Aorta (tissue), 5 donors: ENCODE measurements at places on chromosomes 4 and X. TPM values are rescaled to one million over a fixed set of nuclear protein-coding genes. Genes with fewer than 3 reads are reported as not detected.
A peak's percentile ranks its signal among the peaks of the same experiment; 100 is the strongest.

F11 gene
- 1.1 TPM for polyA plus RNA-seq

GAGE1 gene
- not detected for polyA plus RNA-seq

TRAM1L1 gene
- polyA plus RNA-seq, result not detected

CXXC4 gene
- 0.50 TPM for polyA plus RNA-seq

GPRIN3 gene
- 1.6 TPM for polyA plus RNA-seq

MAGEA6 gene
- polyA plus RNA-seq, result not detected

DNA sequence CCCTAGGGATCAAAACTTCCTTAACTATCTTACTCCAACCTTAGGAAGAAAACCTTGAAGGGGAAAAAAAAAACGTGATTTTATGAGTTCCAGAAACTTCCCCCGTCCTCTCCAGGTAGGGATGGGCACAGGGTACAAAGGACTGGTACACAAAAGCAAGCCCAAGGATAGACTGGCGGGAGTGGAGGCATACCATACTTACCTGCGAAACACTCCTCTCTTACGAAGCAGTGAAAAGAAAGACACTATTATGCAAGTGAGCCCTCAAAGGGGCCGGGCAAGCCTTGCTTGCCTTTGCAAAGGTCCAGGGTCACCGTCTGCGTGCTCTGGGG, 651 bp downstream of the TSPAN6 start:
- DNase-seq, result no peak

DNA sequence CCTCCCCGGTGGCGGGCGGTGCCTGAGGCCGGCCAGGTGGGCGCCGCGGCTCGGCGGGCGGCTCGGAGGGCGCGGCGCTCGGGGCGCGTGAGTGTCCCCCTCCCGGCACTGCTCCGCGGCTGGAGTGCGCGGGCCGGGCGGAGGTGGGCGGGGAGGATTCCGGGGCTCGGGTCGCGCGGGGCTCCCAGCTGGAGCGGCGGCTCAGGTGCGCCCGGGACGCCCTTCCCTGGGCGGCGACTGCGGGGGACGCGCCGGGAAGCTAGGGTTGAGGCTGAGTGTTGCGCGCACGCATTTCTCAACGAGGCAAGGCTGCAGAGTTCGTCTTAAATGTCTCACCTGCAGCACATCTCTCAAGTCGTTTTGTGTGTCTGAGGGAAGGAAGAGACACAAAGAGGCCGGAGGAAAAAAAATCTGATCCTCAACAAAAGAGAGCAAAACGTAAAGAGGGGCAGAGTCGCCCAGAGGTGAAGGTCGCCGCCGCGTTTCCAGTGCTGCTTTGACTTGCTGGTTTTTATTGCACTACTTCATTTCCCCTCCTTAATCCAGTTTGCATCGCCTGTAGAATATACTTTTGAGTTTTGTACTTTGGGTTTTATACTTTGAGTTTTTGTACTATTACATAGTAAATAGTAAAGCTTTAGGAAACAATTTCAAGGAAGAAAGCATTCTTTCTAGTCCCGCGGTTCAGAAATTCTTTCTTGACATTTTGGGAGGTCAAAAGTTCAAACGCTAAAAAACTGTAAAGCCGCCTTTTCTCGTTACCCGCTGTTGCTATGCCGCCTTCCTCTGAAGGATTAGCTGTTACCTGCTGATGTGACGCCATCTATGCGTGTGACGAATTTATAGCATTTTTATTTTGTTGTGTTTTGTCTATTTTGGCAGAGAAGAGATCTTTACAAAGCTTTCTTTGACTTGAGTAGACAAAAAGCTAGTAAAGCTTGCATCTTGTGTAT, 106.5 kb upstream of the STOX2 start:
- no peak for DNase-seq

GRCh38 chr4:145920205-145920604, 18.4 kb downstream of the ZNF827 start:
- DNase-seq, result no peak

- no peak for DNase-seq
Measured at GRCh38 chrX:46757593-46757992, 1.3 kb downstream of the SLC9A7 start.

DNA sequence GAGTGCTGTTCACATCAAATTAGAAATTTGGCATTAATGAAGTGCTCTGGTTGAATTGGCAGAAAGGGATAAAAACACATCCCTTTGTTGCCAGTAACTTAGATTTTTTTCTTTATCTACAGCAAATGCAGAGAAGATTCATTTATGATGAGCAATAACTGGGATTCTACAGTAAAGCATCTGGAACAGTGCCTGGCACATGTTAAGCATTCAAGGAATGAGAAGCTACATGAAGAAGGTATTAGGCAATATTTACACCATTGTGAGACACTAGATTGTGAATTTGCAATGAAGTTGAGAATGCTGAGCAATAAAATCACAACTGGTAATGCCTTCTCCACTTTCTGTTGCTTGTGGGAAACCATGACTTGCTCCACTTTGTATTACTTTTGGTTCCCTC, 33.5 kb downstream of the PCDH19 start:
- DNase-seq, result no peak

- no peak for DNase-seq
Measured at GRCh38 chr4:40183615-40184411, 13.0 kb upstream of the RHOH start.

GRCh38 chrX:136457303-136457917, 30.3 kb upstream of the BRS3 start:
- no peak for DNase-seq

DNA sequence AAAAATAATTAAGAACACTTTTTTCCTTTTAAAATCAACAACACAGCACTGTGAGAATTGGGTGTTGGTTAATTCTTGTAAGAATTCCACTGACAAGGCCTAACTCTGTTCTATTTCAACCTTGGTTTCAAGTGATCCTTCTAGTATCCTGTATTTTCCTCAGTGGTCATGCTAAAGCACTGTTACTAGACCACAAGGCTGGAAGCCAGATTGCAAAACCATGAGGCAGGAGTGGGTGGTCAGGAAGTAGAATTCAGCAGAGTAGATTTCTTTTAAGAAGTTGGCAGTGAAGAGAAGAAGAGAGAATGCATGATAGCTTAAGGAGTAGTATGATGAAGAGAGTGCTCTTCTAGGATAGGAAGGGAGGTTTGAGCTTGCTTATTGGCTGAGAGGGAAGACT, 71.6 kb upstream of the LEF1 start:
- no peak for DNase-seq

- no peak for DNase-seq
Measured at GRCh38 chr4:160038615-160039014, 935.7 kb downstream of the RAPGEF2 start.

- no peak for DNase-seq
Measured at GRCh38 chrX:68870357-68870756, 41.5 kb downstream of the EFNB1 start.

DNA sequence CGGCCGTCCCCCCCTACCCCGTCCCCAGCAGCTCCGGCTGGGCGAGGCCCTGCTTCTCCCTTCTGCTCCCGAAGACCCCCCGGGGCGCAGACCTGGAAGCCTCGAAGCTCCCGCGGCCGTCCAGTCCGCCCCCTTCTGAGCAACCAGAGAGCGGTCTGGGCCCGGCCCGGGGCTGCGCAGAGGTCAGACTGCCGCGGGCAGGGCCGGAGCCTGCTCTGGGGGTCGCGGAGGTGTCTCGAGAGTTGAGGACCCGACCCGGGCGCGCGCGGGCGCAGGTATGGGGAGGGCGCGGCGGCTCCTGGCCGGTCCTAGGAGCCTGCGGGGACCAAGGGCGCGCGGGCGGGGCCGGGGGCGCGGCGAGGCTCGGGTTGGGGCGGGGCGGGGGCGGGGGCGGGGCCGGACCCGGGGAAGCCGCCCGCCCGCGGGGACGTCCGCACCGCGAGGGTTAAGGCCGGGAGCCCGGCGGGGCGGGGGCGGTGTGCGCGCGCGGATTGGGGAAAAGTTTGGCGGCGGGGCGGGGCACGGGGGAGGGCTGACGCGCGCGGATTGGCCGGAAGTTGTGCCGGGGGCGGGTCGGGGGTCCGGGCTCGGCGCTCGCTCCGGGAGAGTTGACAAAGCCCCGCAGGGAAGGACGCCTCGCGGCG, at the start of gene FGFRL1:
Gene FGFRL1, plus strand, starts transcription at position 605 of the 644 bp plus-strand sequence. CDS start 860 bp downstream, outside the sequence.
- peak; percentile 96 for DNase-seq
